Hindlimb muscle (tissue), 1 donor: ENCODE measurements at places on chromosomes 1 and 21.

GRCh38 chr1:225880636-225881035 lies 1.5 kb downstream of the TMEM63A start:
- no peak for DNase-seq

GRCh38 chr1:48470950-48471690 lies 884 bp downstream of the SPATA6 start:
- DNase-seq: peak; percentile 26

DNA sequence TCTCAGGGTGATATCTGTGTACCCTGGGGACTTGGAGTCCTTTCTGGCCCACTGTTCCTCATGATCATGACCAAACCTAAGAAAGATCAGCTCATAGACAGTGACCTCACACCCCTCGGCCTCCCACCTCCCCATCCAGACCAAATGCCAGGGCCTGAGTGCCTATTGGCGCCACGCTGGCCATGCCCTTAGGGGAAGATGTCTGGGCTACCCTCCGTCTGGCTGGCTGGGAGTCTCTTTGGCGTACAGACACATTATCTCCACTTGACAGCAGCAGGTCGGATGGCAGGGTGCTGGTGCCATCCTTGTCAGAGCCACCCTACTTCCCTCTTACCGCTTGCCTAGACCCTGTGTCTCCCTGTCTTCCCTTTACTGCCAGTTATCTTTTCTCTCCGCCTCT lies 8.4 kb downstream of the RORC start:
- no peak for DNase-seq

GRCh38 chr1:51410568-51411460 lies 80.5 kb upstream of the TTC39A start:
- DNase-seq: no peak

DNA sequence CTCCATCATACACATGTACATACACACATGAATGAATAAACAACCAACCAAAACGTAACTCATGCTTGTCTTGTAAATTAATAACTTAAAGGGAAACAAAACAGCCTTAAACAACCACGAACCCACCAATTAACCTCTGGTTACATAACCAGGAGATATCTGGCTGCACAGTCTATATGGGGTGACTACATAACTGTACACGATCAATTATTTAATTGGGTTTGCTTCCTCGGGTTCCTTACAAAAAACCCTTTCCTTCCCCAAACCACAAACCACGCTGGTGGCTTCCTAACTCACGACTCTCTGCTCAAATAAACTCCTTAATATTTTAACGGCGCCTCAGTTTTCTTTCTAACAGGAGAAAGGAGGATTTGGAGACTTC lies 744 bp downstream of the ZNF670 start:
- no peak for DNase-seq

GRCh38 chr1:7510389-7510931 lies 260.6 kb upstream of the VAMP3 start:
- no peak for DNase-seq

DNA sequence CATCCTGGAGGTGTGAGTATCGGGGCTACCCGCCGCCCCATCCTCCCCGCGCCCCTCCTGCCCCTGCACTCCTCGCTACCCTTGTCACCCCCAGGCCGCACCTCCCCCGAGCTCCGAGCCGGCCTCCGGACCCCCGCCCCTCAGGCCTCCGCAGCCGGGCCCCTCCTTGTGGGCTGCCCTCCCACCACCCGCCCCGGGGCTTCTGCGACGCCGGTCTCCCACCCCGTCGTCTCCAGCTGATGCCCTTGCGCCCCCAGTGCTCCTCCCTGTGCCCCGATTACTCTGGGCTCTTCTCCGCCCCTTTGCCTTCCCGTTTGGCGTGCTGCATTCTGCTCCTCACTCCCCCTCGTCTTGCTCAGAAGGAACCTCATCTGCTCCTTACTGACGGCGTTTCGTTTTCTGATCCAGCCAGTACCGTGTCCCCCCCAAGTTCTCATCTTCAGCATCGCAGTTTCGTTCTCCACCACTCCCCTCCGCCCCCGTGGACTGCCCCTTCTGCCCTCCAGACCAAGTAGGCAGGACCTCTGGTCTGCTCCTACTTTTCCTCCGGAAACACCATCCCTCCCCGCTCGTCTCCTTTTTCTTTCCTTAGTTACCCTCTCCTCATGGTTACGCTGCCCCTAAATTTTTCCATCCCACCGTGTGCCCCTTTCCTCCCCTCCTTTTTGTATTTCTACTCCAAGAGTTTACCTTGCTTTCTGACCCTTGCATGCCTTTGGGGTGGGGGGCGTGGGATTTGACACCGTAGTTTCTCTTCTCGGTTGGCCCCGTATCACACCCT lies 841 bp downstream of the SNX27 start:
- peak; percentile 49 for DNase-seq

- no peak for DNase-seq
These were observed 6.0 kb downstream of the TRNP1 start for GRCh38 chr1:26999440-26999987.

GRCh38 chr21:38915546-38915945 lies 109.8 kb downstream of the ETS2 start:
- no peak for DNase-seq

DNA sequence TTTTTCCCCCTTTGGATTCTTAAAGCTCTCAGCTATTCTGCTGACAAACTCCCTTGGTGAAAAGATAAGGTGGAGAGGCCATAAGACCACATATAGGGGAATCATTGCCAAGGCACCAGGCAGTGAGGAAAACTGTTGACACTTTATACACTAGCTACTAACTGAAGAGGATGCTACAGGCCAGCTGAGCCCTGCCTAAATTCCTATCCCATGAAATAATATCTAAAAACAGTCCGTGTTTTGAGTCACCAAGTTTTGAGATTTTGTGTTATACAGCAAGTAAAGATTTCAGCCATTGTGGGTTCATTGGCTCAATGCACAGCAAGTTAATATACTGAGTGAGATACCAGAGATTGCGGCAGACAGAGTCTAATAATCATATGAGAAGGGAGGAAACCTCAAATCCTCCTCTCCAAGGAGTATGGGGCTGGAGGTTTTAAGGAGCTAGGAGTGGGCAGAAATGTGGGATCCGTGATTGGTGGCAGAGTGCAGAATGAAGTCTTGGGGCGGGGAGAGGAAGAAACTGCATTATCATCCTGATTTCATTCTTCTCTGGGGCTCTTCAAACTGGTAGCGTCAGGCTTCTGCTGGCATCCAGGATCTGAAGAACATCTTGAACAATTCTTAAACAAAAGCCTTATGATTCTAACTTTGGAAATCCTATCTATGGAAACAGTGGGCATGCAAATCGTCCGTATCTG lies 9.2 kb downstream of the CLDN8 start:
- no peak for DNase-seq

DNA sequence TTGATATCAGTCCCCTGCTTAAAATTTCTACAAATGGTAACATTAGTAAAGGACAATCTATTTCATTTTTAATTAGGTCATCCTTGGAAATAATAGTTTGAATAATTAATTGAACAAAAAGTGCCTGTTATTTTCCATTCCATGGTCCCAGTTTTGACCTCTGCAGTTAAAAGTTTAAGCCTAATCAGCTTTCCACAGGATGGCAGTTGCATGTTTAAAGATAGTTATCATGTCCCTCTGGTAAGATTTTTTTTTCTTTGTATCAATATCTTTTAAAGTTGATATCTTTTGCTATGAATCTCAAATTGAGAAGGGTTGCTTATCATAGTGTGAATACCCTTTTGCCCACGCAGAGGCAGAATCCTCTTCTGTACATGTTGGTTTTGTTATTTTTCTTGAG lies 90.4 kb downstream of the HS2ST1 start:
- DNase-seq: no peak

DNA sequence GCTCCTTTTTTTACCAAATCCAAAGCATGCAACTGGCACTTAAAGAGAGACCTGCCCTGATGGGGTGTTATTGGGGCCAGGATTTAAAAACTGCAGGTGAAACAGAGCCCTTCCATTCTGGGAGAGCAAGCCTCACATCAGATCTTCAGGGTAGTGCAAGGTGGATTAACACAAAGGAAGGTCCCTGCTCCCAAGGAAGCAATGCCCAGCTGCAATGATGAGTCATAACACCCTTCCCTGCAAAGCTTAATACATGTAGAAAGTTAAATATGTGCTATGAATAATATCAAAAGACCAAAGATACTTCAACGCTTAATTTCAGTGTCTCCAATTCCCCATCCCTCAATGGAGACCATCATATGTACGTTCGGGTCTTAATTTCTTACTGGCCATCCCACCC lies 508.0 kb downstream of the OMA1 start:
- no peak for DNase-seq

- DNase-seq: no peak
These were observed 44.6 kb downstream of the UBE2U start for GRCh38 chr1:64248065-64248464.

DNA sequence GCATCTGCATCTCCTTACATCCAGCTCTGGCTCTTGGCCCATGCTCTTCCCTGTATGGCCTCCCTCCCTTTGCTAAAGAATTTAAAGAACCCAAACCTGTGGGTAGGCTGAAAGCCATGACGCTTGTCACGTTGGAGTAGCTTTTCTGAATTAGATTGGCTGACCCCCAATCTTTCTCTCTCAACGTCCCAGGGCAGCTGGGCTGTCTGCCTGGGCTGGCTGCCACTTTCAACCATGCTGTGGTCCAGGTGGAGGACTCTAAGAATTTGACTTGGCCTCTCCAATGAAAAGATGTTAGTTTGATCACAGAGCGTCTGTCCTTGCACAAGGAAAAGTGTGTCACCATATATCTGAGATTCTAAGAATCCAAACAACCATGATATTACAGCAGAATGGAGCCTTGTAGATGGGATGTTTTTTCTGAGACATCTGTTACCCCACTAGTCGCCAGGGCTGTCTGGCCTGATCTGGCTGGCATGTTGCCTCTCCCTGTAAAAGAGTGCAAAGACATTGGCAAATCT lies 6.5 kb upstream of the IGSF3 start:
- peak; percentile 92 for DNase-seq

DNA sequence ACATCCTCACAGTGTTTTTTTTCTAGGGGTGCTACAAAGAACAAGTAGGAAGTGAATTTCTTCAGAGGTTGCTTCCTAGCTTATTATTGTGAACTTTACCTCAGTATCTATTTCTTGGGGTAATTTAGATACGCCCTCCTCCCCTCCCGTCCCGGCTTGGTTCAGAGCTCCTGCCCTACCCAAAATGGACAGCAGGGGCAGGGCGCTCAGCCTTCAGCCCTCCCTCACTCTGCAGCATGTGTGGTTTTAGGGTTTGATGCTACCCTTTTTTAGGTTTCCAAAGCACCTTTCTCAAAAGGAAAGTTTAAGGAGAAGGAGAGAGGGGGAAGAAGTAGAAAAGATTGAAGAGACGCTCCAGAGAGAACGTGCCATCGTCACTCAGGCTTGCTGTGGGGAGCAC lies 16.9 kb upstream of the POGK start:
- no peak for DNase-seq

GRCh38 chr1:18820791-18821641 lies 38.4 kb downstream of the TAS1R2 start:
- peak; percentile 89 for DNase-seq

DNA sequence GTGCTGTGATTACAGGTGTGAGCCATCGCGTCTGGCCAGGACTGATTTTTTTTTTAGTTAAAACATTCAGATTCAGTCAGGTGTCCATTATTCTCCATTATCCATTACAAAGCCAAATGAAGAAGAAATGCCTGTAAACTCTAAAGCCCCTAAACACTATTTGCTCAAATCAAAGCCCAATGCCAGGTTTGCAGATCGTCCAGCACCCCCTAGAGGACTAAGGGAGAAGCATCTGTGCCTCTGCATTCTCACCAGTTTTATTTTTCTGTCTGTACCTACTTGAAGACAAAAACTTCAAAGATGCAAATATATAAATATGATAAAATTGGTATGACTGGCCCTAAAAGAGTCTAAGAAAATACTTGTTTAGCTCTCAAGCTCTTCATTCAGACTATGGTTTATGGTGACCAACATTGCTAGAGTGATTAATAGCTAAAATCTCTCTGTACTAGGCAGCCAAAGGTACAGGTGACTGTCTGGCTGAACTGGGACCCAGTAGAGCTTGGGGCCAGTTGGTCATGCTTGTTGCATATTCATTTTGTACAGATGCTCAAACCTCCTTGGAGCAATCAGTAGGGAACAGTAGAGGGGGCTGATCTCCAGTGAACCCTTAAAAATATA lies 138.4 kb downstream of the SYT2 start:
- no peak for DNase-seq

- DNase-seq: no peak
These were observed 64.8 kb downstream of the PRDM2 start for GRCh38 chr1:13764588-13765332.

- DNase-seq: no peak
These were observed 15.6 kb downstream of the C1orf115 start for GRCh38 chr1:220705782-220706181.

GRCh38 chr21:43801006-43801783 lies 11.8 kb downstream of the RRP1 start:
- no peak for DNase-seq

DNA sequence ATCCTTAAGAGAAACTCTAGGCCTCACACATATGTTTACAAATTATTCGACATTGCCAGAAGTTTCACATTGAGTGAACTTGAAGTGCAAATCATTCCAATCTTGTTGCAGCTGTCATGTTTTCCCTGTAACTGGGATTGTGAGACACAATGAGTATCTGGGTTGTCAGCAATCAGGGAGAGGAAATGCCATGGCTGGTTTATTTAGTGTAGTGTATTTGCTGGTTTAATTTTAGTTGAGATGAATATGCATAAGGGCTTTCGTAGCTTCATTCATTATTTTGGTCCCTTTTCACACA lies 54.2 kb upstream of the USP1 start:
- DNase-seq: no peak

DNA sequence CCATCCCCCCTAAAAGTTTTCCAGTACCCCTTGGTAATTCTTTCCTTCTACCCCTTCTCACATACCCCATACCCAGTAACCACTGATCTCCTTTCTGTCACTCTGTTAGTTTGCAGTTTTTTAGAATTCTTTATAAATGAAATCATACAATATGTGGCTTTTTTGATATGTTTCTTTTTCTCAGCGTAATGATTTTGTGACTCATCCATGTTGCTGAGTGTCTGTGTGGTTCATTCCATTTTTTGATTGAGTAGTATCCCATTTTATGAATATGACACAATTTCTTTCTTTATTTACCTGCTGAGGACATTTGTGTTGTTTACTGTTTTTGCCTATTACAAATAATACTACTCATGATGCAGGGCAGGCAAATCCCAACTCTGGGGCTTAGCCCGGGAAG lies 1605.3 kb downstream of the BRINP3 start:
- DNase-seq: no peak

DNA sequence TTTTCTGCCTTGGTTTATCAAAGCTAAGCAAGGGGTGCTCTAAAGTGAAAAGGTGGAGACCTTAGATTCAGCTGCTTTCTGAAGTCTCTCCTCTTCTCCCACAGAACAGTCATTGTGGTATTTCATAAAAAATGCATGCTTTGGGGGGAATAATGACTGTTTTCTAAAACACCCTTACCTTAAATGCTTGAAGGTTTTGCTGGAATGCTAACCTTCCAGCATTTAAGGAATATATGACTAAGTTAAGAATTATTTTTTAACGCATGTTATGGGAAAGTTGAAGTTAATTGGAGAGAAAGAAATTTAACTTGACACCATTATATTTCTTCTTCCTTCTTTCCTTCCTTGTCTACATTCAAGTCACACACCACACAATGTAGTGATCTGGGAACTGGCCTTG lies 162.5 kb downstream of the ROR1 start:
- no peak for DNase-seq

- DNase-seq: peak; percentile 15
These were observed 48.3 kb downstream of the IL23R start for GRCh38 chr1:67214420-67215174.

- no peak for DNase-seq
These were observed 17.6 kb downstream of the RGS1 start for GRCh38 chr1:192592981-192593708.

- no peak for DNase-seq
These were observed 180.2 kb upstream of the RUNX1 start for GRCh38 chr21:35229290-35229689.
